ENCODE measurements at places on chromosomes 12 and 14.

- no peak for DNase-seq
These were observed 8.2 kb upstream of the SSPN start for GRCh38 chr12:26187014-26187798.

GRCh38 chr12:108305520-108305919 is 33.6 kb downstream of the CMKLR1 start:
- peak; percentile 88 for DNase-seq

GRCh38 chr12:66838366-66838765 is 159.5 kb upstream of the GRIP1 start:
- no peak for DNase-seq

DNA sequence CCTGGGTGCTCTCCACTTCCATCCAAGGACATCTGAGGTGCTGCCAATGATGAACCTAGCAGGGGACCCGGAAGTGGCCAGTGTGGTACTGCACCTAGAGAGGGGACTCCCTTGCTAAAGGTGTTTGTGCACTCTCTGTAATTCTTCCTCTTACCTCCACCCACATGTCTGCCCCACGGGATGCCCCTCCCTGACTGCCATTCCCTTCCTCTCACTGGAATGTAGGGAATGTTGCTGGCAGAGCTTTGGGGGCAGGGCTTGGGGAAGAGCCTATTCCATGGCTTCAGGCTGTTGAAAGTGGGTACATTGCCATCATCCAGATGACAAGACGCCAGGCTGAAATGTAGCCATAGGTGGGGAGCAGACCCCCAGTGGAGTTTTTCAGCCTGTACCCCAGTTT is 153.2 kb downstream of the SMOC1 start:
- no peak for DNase-seq

- peak; percentile 48 for DNase-seq
These were observed 920 bp downstream of the CDK17 start for GRCh38 chr12:96399120-96399918.

GRCh38 chr12:50059440-50060119 is 2.2 kb downstream of the ASIC1 start:
- peak; percentile 41 for DNase-seq

DNA sequence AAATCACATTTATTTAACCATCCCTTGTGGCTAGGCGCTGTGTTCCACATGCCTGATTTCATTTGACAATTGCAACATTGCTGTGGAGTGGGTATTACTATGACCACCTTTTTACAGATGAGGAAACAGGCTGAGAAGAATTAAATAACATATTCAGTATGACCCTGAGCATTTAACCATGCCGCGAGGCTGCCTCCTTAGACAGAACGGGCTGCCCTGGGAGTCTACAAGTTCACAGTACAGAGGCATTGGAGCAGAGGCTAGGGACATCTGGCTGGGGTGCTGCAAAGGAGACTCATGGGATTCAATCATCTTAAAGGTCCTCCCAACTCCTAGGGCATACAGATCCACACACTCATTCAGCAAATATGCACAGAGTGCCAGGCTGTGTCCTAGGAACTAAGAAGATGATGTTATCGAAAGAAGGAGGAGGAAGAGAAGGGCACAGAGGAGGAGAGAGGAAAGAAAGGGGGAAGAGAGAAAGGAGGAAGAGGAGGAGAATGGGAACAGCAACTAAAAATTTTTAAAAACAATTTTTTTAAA is 164.7 kb upstream of the CCND2 start:
- peak; percentile 24 for DNase-seq

DNA sequence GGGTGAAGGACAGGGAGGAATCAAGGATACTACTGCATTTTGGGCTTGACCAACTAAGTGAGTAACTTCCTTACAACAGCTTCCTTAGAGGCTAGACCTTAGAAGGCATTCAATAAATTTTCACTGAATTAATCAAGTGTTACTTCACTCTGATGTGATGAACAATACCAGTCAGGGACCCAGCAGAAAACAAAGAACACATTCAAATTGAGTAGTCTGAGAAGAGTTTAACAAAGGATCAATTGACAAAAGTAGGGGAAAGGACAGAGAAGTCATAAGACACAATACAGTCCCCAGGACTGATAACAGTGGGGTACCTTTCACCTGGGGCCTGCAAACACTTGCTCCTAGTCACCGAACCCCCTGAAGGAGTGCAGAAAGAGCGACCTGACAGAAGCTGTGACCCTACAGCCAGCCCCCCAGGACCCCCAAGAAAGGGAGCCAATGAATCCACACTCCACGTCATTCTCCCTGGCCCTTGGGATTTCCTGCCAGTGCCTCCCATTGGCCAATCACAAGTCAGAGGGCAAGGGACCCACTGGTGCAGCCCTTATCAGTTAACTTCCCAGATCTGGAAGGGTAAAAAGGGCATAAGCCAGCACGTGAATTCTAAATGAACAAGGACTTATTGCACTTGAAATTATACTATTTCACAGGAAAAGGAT is 6.9 kb downstream of the ANAPC5 start:
- no peak for DNase-seq

All from fibroblast of skin of abdomen (primary cell).